ENCODE measurements at places on chromosomes 4 and X. TPM values are rescaled to one million over a fixed set of nuclear protein-coding genes. Genes with fewer than 3 reads are reported as not detected.

DNA sequence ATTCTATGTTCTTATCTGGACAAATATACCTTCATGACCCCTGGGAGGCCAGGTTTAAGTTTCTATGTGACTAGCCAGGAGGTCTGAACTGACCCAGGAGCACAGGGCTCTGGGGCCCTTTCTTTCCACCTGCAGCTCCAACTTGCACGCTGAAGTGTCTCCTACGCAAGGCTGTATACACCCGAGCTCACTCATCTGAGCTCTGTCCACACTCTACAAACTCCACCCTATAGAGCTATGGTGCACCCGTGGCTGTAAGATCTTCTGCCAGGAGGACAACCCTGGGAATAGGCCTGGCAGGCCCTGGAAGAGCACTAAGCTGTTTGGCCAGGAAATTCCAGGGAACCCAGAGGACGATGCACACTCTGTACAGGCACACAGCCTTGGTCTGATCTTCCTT lies 60.6 kb upstream of the ATOH1 start:
- no peak for DNase-seq

DNA sequence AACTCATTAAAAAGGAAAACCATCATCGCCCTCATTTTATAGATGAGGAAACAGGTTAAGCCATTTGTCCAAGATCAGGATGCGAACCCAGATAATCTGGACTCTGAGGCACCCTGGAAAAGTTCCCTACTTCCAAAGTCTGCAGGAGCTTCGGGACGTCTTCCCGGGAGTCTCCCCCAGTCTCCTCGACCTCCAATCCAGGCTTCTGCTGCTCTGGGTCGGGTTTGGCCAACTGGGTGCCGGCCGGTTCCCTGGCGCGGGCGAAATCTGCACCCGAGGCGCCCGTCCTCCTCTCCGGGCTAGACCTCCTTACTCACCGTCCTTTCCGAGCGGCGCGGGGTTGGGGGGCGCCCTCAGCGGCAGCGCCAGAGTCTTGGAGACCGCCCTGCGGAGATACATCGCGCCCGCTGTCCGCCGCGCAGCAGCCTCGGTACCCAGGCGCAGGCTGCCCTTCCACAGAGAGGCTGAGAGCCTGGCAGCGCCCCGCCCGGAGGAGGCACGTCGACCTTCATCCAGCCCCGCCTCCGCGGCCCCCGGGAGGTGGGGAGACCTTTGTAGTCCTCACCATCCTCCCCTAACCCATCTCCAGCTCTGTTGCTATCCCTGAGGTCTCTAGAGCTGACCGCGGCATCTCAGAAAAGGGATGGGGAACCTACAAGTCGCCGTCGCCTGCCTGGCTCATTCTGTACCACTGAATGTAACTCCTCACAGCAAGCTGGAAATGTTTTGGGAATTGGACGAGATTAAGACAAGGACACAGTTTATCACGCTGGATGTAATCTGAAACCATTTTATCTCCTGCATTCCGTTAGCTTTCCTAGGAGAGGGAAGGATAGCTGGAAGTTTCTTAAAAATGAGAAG lies at the start of gene MGARP:
MGARP (minus strand) TSS at position 466 of the 861 bp plus-strand sequence; CDS start at position 399, 67 bp downstream.
- peak; percentile 51 for DNase-seq

Gene PCDH7
- total RNA-seq = 0.28 TPM

DNA sequence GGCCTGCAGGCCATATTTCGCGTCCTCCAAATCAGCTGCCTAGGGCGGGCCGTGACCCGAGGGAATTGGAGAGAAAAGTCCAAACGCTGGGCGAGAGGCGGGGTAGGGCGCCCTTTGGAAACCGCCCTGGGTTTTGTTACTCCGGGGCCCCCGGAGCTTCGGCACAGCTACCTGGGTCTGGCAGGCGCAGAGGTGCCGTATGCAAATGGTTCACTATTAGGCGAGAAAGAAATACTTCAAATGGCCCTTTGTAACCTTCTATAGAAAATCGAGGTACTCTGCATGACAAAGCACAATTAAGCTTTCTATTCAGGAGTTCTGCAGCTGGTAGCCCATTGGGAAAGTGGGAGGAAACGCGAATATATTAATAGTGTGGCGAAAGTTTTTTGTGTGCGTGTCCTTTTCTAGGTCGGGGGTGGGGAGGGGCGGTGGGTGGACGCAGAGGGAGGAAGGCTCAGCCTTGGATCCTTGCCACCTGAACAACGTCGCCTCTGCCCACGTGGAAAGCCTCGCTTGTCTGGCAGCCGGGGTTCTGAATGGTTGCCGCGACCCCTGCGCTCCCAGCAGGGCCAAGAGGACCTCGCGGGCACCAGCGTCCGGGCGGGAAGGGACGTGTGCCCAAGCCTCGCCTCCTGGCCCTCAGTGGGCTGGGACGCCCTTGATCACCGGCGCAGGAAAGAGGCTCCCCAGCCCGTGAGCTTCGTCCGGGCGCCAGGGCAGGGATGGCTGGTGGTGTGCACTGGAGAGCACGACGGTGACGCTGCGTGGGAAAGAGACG lies 9.5 kb downstream of the GSX2 start:
- peak; percentile 10 for DNase-seq

Gene MTM1
- total RNA-seq = 16.7 TPM

DNA sequence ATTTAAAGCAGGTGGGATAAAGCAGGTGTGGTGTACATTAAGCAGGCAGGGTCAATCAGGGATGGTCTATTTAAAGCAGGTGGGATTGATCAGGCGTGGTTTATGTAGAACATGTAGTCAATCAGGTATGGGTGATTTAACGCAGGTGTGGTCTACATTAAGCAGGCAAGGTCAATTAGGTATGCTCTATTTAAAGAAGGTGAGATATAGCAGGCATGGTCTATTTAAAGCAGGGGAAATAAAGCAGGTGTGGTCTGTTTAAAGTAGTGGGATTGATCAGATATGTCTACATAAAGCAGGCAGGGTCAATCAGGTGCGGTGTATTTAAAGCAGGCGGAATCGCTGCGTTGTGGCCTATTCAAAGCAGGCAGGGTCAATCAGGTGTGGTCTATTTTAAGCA lies 88.6 kb upstream of the MXRA5 start:
- no peak for DNase-seq

Gene NUDT11
- 0.74 TPM for total RNA-seq

- DNase-seq = no peak
Measured at GRCh38 chr4:100509386-100509785, 8.4 kb downstream of the EMCN start.

Gene CDS1
- total RNA-seq = 0.05 TPM

DNA sequence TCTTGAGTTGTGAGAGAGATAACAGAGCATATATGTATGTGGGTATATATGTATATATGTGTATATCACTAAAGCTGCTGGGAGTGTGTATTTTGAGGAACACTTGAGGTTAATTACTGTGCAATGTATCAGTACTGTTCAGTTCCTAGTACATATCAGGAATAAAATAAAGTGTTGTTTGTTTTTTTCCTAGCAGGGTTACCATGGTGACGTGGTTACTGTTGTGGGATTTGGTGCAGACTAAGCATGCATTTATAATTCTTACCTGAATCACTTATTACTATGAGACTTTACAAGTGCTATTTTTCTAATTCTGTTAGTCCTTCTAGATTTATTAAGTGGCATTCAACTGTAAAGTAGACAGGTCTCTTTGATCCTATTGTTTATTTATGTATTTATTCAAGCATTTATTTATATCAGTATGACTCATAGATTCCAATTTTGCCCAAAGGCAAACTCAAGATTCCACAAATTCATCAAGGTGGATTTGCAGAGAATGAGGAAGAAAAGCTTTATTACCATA lies 26.9 kb upstream of the BEX4 start:
- DNase-seq = no peak

GRCh38 chrX:21966866-21967265 lies 26.4 kb downstream of the SMS start:
- no peak for DNase-seq

Gene GLRA2
- total RNA-seq = not detected

DNA sequence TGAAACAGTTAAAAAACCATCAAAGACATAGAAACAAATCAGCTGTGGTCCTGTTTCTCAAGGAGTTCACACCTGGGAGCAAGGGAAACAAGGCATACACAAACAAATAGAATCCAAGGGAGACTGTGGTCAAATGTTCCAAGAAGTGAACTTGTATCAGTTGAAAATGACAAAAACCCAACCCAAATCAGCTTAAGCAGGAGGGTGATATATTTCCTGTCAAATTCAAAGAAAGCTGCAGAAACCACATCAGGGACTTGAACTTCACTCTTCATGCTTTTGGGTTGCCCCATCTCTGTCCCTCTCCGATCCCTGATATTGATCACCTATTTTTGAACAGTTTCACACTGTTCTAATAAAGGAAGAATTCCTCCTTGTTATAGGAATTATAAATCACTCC lies 148.6 kb upstream of the FMR1 start:
- no peak for DNase-seq

- DNase-seq = no peak
Measured at GRCh38 chr4:82481506-82481840, 51.1 kb downstream of the ENOPH1 start.

Gene ZNF732
- total RNA-seq = 2.0 TPM

GRCh38 chr4:118033148-118034052 lies 886 bp upstream of the NDST3 start:
- DNase-seq = peak; percentile 19

DNA sequence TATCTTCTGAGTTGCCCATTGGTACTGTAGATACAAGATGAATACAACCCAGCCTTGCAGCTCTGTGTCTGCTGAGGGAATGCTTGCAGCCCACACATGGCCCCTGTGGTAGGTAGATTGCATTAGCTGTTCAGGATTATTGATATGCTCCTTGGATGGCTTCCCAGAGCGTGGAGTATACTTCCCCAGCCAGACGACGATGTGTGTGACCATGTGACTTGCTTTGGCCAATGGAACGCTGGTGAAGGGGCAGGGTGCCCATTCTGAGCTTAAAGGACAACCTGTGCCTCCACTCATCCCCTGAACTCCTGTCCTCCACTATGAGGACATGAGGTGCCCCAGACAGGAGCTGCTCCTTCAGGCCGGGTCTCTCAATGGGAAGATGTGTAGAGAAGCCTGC lies 23.9 kb upstream of the FGFBP2 start:
- no peak for DNase-seq

GRCh38 chr4:36652857-36653256 lies 371.4 kb downstream of the DTHD1 start:
- no peak for DNase-seq

Gene PROM1
- total RNA-seq = 0.14 TPM

DNA sequence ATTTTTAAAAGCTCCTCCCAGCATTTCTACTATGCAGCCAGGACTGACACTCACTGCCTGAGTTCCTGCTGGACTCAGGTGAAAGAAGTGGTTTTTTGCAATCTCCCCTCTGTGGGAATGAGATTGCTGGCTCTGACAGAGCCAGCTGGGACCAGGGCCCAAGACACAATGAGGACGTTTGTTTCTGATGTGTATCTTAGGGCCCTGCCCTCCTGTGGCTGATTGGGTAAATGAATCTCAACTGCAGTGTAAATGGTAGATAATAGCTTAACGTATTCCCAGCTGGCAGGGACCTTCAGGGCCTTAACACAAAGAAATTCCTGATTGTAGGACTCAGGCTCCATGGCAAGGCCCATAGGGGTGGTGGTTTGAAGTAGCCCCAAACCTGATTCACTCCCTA lies 85.8 kb upstream of the PRPS1 start:
- peak; percentile 13 for DNase-seq

Gene SSX3
- total RNA-seq = not detected

GRCh38 chr4:118950929-118951570 lies 62.4 kb downstream of the SYNPO2 start:
- no peak for DNase-seq

- DNase-seq = no peak
Measured at GRCh38 chr4:95742179-95742578, 97.7 kb upstream of the PDHA2 start.
